ENCODE measurements at places on chromosomes 5 and 9.
A peak's percentile ranks its signal among the peaks of the same experiment; 100 is the strongest.

DNA sequence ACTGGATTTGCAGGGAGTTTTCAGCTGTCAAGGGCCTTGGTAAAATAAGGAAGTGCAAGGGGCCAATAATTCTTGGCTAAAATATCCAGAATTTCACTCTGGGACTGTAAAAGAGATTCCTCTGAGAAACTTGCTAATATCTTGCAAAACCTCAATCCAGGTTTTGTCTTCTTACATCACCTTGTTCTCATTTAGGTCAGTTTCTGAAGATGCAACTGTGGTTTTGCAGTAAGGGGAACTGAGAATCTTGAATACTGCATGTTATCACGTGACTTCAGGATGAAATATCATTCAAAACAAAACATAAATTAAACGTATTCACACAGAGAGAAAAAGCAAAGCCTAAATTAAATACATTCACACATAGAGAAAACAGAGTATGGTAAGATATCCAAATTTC is 35.0 kb upstream of the RIC1 start:
- peak; percentile 84 for DNase-seq

DNA sequence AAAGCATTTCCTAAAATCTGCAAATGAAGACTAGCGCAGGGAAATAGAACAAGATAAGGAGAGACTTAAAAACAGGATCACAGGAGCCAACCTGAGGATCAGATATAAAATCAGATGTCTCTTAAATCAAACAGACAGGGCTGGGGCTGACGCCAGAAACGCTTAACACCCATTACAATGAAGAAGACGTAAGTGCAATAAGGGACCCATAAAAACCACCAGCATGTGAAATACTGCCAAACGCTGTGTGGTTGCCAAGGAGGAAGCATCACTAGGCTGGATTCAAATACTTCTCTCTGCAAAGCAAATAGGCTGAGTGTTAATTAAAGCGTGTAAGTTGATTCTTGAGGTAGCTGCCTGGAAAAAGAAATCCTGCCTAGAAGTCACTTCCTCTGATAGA is 74.4 kb upstream of the ATP10B start:
- DNase-seq: no peak

DNA sequence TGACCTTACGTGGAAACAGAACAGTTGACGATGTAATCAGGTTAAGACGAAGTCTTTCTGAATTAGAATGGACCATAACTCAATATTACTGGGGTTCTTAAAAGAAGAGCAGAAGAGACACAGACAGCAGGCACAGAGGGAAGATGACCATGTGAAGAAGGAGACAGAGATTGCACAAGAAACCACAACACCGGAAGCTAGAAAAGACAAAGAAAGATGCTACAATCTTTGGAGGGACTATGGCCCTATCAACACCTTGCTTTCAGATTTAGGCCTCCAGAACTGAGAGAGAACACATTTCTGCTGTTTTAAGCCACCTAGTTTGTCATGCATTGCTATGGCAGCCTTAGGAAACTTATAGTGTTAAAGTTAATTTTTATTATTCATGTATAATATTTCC is 27.1 kb downstream of the CDH9 start:
- DNase-seq: no peak

DNA sequence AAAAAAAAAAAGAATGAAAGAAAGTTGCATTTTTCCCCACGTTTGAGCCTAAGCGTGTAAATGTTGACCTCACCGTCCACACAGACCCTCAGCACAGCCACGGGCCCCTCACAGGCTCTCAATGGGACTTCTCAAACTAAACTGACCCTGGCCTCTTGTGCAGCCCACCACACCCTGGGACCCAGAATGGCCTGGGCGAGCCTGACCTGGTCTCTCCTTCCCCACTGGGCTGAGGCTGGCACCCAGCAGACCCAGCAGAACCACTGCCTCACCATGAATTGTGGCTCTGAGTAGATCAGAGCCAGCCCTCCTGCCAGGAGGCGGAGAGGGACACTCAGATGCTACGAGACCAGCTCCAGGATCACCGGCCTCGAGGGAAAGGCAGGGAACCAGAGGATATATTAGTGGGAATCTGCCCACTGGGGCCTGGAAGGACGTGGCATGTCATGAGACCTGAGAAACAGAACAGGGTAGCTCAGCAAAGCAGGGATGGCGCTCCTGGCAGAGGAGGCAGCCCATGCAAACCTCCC is 124.4 kb downstream of the ZNF354C start:
- DNase-seq: no peak

- no peak for DNase-seq
These were observed 632.3 kb downstream of the TLE4 start for GRCh38 chr9:80204054-80204453.

GRCh38 chr5:61697809-61698558 is 365.9 kb downstream of the ZSWIM6 start:
- DNase-seq: no peak

GRCh38 chr5:36772276-36773140 is 104.1 kb upstream of the NIPBL start:
- no peak for DNase-seq

GRCh38 chr9:86350006-86350760 is 4.0 kb downstream of the TUT7 start:
- peak; percentile 64 for DNase-seq

DNA sequence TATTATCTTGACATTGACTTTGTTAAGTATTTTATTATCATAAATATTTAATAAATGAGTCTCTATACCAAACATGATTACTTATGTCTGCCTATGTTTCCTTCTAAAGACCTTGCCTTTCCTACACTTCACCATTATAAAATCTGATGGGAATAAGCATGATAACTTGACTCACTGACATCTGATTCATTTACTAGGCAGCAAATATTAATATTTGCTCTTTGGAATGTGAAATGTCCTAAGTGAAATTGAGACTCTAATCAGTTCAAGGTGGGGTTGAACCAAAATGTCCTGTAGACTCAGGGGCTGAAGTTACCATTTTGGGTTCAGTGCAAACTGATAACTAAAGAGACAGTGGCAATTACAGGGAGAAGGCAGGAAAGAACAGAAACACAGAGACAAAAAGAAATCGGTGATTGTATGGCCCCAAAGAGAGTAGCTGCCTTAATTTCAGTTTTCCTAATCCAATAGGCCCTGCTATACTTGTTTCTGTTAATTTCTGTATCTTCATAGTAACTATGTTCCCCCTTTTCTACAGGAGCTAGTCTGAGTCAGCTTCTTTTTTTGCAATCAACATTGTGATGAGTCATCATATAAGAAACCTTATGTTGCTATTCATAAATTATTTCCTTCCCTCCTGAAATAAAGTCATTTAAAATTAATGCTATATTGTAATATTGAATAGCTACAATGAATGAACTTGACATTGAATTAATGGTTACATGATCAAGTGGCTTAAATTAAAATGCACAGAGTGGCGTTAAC is 296.8 kb downstream of the PDE4D start:
- no peak for DNase-seq

DNA sequence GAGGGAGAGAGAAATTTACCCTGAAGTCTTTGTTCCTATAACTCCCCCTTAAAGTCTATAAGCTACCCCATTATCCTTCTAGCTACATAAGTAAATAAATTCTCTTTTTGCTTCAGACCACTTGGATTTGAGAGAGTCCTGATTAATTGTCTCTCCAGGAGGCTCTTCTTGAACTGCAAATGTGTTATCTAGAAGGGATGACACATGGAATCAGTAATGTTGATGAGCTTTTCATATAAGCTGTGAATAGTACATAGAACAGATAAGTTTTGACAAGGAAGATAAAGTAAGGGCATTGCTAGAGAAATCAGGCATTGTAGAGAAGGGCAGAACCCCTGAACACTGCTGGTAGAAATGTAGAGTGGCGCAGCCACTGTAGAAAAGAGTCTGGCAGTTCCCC is 42.5 kb upstream of the GNPDA1 start:
- DNase-seq: no peak

DNA sequence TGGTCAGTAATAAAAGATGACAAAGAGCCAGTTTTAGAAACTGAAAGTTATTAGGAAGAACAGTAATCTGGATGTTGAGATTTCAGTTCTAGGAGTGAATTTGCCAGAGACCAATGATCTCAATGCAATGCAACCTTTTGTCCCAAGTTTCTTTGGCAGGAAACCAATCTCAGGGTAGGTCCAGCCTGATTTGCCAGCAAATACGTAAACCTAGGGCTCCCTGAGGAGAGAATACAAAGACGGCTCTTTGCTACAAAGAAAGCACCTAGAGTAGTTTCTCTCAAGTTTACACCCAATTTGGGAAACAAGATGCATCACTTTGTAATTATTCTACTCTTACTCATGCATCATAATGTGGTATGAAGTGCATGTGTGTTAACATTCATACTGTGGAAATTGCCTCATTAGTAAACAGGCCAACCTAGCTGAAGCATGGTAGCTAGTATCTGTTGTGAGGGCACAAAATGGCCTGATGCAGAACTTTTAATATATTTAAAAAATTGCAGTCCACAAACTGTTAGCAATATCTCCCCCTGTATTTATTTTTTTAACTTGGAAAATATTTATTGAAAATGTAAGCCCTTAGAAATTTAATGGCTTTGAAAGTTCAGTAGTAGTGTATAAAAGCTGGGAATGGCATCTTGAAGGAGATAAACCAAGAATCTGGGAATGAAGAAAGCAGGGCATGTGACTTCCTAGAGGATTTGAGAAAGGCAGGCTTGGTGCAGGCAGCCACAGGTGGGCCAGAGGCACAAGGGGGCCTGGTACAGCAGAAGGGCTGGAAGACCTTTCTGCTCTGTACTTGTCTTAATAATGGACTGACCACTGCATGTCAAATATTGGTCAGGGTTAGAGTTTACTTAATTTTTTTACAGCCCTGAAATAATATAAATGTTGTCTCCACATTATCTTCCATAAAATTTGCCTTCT is 59.5 kb downstream of the MAST4 start:
- DNase-seq: no peak

- DNase-seq: no peak
These were observed 57.8 kb upstream of the HSPA9 start for GRCh38 chr5:138632900-138633489.

DNA sequence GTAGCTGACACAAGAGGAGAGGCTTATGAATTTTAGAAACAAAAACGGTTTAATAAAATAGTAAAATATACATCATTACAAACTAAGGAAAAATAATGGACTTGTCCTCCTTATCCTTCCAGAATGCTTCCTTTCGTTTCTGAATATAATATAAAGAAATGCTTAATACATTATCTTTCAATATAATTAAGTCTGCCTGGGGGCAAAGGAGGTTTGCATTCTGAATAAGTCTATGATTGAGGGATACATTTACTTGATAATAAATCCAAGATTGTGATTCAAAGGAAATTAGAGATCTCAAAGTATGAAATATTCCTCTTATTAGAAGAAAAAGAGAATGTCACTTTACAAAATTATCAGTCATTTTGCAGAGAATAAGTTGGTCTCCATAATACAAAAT is 386.5 kb downstream of the SPATA31D1 start:
- DNase-seq: no peak

DNA sequence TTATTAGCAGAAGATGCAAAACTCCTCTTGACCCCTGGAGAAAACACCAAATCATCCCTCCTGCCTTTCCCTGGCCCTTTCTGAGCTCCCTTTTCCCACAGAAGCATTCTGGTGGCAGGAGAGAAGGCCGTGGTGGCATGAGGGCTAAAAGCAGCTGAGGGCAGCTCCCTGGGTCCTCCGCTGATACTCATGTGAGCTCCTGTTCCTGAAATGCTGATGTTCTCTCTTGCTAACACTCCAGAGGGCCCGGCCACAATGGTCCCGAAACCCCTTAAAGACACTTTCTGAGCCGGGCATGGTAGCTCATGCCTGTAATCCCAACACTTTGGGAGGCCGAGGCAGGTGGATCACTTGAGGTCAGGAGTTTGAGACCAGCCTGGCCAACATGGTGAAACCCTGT is 183.1 kb downstream of the HSPA4 start:
- DNase-seq: no peak

DNA sequence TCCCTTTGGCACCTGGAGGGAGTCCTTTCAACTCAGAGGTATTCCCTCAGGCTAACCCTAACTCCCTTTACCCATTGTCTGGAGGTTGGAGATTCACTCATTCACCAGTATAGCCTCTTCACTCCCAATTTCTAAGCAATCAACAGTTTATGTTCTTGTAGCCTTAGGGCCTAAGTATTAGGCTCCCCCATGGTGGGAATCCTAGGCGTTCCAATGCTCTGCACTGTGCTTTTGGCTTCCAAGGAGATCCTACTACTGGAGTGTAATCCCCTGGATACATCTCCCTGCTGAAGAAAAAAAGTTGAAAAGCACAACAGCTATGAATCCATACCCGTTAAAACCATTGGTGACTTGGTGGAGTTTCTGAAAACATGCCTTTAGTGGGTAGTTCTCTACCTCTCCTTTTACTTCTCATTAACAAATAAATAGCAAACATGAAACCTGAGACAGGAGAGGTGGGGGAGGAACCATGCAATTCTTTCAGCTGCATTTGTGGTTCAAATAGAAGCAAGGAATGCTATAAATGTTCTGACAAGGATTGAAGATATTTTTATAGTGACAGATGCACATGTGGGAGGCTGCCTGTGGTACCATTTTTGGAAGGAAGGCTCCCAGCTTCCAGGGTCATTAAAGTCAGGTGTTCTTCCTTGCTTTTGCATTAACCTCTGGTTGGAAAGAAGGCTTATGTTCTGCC is 397.1 kb downstream of the DMAC1 start:
- DNase-seq: no peak

DNA sequence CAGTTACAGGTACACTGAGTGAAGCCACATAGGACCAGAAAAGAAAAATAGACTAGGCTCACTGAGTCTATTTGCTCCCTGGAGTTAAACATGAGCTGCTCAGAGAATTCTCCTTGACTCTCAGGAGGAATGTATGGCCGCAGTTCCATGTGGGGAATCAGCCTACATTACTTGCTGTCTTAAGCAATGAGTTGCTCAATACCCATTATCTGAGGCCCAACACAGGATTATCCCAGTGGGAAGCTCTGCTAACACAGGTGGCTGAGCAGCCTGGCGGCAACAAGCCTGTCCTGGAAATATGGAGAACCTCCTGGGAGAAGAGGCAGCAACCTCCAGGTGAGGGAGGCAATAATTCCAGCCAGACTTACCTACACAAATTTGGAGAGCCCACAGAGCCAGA is 177.5 kb upstream of the NREP start:
- no peak for DNase-seq

DNA sequence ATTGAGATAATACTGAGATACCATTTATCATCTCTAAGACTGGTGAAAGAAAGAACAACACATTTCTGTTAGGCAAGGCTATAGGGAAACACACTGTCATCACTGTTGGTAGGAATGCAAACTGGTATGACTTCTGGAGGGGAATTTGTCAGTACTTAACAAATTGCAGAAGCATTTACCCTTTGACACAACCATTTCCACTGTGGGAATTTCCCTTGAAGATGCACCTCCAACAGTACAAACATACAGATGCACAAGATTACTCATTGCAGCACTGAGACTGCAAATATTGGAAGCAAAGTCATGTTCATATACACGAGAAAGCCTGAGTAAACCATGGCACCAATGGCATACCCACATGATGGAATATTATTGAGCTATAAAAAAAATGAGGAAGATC is 17.6 kb downstream of the GM2A start:
- DNase-seq: peak; percentile 37

- DNase-seq: no peak
These were observed 205.3 kb upstream of the HAPLN1 start for GRCh38 chr5:83925955-83926337.
